ENCODE measurements at places on chromosomes 6 and 20.

DNA sequence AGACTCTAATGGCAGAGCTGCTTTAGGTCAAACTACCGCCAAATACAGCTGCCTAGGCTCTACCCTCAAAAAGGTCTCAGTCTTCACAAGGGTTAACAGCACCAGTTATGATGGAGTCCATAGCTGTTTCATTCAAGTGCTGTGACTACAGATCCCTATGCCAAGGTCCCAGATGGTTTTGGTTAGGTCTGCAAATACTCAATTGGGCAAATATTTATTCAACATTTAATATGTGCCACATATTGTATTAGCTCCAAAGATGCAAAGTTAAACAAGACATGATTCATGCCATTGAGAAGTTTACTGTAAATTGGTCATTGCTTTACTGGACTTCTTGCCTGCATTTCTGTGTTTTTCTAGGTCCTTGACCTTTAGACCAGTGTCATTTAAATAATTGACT lies 55.8 kb upstream of the TFAP2D start:
- no peak for DNase-seq

DNA sequence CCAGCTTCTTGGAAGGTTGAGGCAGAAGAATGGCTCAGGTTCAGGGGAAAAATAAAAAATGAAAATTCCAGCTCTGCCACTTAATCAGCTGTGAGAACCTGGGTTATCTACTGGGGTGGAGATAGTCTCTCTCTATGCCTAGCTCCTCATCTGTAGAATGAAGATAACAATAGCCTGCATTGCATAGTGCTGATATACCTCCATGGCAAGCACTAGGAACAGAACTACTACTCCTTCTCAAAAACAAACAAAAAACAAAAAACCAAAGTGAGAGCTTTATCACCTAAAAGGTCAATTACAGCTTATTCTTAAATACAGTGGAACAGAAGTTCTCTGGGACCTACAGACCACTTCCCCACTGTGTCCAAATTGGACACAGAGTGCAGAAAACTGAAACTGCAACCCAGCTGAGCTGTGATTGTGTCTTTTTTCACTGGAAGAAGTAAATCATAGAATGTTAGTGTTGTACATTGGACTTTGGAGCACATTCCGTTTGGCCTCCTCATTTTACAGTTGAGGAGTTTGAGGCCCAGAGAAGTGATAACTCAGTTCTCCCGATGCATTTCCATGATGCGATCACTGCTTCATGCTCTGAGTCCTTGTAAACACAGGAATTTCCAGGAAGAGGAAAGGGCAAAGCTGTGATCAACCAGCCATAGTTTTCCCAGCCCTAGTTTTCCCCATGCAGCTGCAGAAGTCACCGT lies 23.3 kb downstream of the MTFR2 start:
- DNase-seq: no peak

DNA sequence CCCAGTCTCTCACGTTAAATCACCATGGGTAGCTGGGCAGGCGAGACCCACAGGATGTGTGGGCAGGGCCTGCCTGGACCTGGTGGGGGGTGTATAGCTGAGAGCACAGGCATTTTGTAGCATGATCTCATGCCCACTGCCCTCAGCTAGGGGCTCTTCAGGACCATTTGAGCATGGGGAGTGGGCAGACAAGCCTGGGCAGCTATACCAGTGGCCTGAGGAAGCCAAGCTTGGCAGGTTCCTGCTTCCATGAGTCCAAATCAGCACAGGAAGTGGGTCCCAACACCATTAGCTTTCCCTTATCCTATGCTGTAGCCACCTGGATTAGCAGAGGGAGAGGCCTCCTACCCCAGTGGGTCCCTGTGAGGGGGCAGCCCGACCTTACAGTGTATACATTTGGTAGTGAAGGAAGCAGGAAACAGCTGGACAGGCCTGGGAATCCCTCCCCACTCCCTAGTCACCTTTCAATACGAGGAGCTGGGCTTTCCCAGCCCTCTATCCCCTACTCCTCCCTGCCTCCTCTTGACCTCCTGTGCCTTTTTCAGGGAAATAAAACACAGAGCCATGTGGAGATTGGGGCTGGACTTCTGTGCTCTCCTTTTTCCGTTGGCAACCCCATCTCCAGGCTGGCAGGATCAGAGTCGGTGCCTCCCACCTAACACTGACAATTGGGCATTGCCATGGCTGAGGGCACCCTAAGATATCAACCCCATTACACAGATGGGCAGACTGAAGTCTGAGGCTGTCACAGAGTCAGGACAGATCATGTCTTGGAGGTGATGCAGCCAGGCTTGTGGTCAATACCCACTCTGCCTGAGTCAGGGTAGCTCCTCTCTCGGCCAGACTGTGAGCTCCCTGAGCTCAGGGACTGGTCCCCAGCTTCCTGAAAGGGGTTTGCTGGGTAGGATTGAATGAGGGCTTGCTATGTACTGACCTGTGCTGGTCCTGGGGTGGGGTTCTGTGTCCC lies 59.8 kb downstream of the MRPL14 start:
- DNase-seq: no peak

DNA sequence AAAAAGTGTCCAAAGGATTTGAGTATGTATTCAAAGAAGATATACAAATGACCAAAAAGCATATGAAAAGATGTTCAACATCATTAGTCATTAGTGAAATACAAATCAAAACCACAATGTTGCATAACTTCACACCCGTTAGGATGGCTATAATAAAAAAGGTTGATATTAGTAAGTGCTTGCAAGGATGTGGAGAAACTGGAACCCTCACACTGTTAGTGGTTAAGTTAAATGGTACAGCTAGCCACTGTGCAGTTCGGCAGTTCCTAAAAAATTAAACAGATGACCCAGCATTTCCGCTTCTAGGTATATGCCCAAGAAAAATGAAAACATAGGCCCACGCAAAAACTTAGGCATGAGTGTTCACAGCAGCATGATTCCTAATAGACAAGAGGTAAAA lies 38.6 kb downstream of the IBTK start:
- DNase-seq: no peak

GRCh38 chr6:141326925-141327324 lies 805.8 kb upstream of the GJE1 start:
- no peak for DNase-seq

- DNase-seq: no peak
Observed at GRCh38 chr6:74070091-74070490, 374.1 kb downstream of the CD109 start.

- DNase-seq: no peak
Observed at GRCh38 chr6:125930765-125931418, 25.7 kb upstream of the HINT3 start.

GRCh38 chr6:101545191-101545590 lies 151.7 kb downstream of the GRIK2 start:
- no peak for DNase-seq

GRCh38 chr20:59159493-59160376 lies 3.9 kb upstream of the ZNF831 start:
- peak; percentile 50 for DNase-seq

DNA sequence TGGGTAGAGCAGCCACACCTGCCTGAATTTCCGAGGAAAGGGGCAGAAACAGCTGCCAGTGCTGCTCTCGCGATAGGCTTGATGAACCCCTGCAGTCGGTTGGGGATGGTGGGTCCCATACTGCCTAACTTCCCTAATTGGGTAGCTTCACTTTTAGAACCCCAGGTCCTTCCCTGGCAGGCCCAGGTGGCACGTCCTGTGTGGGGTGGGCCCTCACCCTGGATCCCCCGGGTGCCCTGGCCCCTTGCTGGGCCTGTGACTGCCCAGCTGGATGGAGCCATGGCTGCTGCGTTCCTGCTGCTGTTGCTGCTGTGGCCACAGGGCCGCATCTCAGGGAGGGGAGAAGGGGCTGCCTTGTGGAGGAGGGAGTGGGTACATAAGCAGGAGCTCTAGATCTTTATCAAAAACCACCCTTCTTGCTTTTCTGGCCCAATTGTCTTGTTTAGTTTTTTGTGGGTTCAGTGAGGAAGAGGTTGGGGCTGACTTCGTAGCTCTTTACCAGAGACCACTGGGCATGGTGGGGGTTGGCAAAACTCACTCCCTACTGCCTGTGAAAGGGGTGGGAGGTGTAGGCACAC lies 19.2 kb downstream of the TREML4 start:
- no peak for DNase-seq

DNA sequence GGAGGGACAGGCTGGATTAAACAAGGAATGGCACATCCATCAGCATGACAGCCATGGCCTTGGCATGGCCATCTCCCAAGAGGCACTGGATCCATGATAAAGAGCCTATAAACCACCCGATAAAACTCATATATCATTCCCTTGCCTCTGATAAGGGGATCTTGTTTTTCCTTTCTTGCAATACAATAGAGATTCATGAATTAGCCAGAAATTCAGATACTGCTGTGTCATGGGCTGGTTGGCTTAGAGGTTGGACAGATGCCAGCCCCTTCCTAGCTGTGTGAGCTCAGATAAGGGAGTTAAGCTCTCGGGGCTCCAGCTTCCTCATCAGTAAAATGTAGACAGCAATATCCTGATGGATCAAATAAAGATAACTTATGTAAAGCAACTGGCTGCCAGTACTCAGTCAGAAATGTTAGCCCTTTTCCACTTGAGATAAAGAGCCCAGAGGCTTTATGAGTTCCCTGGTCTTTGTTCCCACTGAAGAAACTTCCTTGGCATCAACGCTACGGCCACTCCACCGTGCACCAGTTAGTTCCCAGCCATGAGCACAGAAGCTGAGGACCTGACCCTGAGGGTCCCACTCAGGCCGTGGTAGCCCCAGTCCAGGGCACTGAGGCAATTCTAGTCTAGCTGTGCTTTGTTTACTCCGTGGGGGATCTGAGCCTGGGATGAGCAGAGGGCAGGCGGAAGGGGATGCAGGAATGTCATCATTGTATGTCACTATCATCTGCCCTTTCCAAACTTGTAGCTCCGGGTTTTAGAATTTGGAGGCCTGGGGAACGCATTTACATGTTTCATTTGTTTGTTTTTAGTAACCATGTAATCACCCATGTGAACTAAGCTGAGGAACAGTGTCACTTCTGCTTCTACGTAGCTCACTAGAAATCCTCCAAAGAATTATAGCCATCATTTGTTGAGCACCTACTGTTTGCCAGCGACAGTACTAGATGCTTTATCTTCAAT lies 67.2 kb upstream of the TBC1D7 start:
- DNase-seq: peak; percentile 17

DNA sequence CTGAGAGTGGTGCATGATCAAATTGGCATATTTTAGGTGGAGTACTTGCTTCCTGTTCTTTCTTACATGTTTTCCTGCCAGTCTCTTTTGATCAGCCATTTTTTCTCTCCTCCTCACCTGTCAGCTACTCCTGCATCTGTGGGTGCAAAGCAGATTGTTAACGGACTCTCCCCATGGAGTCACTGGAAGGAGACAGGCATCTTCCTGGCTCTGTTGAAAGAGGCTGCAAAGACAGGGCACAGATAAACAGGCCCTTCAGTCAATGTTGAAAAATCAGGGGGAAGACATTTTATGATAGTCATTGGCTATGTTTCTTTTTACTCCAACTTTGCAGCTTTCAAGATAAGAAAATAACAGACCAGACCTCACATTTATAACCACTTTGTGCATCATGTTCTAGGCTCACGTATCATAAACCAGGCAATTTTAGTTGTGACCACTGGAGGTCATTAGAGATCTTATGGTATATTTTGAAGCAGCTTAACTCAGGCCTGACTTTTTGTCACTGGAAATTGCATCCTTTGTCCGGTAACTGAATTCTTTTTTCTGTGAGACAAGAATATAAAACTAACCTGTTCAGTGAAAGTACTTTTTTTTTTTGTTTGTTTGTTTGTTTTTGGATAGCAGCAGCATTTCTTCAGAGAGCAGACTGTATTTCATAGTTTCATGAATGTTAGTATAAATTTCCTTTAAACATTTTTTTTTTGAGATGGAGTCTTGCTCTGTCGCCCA lies 20.1 kb downstream of the ECT2L start:
- DNase-seq: peak; percentile 40

DNA sequence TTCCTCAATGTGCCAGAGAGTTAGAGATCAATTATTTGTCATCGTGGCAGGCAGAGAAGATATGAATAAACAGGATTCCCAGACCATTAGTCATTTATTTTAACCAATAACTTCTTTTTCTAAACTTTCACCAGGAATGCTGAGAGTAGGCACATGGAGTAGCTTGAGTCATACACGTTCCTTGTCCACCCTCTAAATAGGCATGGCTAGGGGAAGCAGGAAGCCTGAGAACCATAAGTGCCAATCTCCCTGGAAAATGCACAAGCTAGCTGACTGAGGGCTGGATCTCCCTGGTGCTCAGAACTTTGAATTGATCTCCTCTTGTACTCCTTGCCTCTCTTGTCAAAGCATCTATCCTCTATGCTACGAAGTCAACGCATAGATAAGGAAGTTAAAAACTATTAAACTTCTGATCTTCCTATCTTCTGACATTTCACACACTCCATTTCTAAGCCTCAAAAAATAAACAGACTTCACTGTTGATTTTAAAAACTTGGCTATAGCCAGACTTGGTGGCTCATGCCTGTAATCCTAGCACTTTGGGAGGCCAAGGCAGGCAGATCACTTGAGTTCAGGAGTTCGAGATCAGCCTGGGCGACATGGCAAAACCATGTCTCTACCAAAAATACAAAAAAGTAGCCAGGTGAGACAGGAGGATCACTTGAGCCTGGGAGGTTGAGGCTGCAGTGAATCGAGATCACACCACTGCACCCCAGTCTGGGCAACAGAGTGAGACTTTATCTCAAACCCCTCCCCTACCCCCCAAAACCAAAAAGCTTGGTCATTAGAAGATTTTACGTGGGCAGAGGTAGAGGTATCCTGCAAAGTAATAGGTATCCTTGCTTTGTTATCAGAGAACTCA lies 11.8 kb downstream of the ADTRP start:
- DNase-seq: no peak

DNA sequence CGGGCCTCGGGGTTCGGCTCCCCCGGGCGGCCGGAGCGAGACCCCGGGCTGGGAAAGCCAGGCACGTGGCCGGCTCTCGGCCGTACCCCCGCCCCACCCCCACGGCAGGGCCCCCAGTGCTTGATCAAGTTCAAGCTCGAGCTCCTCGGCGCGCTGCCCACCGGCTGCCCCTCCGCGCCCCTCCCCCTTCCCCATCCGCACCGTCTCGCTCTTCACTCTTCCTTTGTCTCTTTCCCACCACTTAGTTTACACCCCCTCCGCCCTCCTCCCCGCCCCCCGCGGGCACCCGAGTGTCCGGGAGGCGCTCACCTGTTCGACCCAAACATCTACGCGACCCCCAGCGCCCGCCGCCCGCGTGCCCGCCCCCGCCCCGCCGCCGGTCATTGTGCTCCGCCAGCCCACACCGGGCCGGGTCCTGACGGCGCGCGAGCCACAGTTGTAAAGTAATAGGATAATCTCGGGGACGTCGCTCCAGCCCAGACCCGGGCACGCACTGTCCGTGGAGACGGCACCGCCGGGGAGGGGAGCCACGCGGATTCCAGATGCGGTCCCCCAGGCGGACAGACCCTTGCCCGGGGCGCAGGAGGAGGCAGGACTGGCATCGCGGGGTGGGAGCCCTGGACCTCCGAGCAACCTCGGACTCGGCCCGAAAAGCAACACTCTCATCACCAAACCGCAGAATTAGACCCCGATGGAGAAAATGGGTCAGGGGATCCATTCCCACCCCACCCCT lies 100.7 kb downstream of the NOL4L start:
- peak; percentile 27 for DNase-seq
